ENCODE measurements at places on chromosomes 7 and 10. TPM values are rescaled to one million over a fixed set of nuclear protein-coding genes. Genes with fewer than 3 reads are reported as not detected.

- no peak for DNase-seq
Measured at GRCh38 chr10:61409157-61409556, 44.0 kb downstream of the TMEM26 start.

DNA sequence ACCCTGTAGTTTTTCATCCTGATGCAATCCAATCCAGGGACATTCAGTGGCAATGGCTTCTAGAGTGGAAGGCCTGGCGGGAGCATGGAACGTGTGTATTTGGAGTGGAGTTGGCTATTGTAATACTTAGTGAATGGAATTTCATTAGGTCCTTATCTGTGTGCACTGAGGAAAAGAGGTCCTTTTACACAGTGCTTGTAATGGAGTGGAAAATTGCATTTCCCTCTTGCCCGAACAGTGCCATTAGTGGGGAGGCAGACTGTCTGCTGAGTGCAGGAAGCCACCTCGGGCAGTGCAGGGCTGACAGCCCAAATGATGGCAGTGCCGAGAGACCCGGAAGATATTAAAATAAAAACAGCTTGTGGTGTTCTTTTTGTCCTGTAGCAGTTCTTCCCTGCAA, 786.6 kb downstream of the LRMDA start:
- no peak for DNase-seq

GRCh38 chr10:24574578-24575155, 149.0 kb downstream of the ARHGAP21 start:
- no peak for DNase-seq

- DNase-seq: no peak
Measured at GRCh38 chr10:44908936-44909630, 2.1 kb upstream of the TMEM72 start.

DNA sequence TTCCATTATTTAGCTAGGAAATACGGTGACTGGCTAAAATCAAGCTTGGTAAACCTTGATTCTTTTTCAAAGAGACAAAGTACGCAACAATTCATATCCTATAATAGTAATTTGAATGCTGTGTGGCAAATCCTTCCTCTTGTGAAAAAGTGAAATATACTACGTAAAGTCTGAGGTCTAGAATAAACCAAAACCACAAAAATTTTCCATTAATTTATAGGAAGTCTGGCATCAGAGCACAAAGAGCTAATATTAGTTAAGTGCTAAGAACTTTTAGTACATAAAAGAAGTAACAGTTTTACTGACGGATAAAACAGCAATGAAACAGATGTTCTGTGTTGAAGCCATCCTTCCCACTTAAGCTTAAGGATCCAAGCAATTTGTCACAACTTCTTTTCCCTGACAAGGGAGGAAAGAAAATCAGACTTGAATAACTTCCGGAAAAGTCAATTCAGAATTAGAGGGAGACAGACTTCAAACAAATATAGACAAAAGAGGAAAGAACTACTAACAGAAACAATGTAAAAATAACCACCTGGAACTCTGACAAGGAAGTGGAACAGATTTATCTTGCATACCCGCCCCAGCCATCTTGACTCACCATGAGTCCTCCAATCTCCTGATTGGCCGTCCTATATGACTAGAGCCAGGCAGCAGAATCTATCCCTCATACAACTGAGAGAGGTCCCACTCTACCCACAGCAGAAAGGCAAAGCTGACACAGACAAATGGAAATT, 34.6 kb downstream of the RHEB start:
- DNase-seq: no peak

DNA sequence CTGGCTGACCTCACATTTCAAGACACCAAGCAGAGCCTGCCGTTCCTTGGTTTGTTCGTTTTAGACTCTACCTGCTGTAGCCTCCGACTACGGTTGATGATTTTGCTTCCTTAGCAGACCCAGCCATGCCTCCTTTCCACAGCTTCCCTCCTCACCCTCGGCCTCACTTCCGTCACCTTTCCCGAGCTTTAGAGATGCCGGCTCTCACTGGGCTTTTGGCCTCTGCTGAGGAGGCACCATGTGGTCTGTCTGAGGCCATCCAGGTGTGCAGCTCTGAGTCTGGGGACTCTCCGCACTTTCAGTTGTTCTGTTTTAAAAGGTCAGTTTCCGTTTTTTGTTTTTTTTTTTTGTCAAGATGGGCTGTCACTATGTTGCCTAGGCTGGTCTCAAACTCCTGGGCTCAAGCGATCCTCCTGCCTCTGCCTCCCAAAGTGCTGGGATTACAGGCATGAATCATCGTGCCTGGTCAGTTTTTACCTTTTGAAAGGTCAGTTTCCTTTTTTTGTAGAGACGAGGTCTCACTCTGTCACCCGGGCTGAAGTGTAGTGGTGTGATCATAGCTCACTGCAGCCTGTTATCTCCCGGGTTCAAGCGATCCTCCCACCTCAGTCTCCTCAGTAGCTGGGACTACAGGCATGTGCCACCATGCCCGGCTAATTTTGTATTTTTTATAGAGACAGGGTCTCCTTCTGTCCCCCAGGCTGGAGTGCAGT, 11.7 kb downstream of the ORAI2 start:
- DNase-seq: no peak

DNA sequence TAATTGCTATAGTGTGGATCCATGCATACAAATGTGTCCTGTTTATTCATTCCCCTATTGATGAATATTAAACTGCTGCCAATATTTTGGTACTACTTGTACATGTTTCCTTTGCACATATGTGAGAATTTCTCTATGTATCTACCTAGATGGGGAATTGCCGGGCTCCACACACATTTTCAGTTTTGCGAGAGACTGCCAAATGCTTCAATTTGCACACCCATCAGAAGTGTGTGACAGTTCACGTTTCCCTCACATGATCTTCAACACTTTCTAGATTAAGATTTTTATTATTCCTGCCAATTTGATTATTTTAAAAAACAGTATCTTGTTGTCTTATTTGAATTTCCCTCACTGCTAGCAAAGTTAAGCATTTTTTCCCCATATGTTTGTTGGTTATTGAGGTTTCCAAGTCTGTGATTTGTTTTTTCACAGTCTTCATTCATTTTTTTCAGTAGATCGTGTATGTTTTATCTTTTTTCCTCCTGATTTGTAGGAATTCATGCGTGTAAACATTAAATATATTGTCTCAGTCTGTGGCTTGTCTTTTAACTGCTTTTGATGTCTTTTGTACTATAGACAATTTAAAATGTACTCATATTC, 2.4 kb upstream of the KLF14 start:
- DNase-seq: no peak

- DNase-seq: no peak
Measured at GRCh38 chr10:72754275-72755032, 62.5 kb downstream of the MCU start.

DNA sequence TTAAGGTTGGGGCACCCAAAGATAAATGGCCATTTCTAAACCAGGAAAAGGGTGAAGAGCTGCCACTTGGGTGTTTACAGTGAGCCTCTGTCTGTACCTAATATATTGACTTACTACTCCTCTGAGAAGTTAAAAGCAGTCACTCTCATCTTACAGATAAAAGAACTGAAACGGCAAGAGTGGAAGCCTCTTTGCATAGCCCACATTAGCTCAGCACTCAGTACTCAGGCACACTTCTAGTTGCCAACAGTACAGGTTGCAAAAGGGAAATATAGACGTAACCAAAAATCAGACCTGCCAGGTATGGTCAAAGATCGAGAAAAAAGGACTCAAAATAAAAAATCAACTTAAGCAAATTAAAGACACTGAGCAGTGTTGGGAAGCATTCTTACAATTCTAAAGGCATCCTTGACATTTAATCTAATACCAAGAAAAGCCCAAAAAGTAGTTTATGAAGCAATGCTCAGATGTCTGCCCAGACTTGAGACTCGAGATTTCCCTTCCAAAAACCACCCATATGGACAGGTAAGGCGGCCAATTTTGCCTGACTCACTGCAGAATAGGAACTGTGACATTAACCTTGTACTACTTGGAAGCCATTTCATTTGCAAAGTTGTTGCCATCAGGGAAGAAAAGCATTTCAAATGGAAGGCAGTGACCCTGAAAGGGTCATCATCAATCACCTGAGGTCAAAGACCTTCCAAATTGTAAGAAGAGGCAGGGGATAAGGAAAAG, 139.3 kb downstream of the SLC25A13 start:
- no peak for DNase-seq

- no peak for DNase-seq
Measured at GRCh38 chr7:111324776-111325175, 233.8 kb downstream of the LRRN3 start.

GRCh38 chr10:87538092-87539015, 33.7 kb downstream of the MINPP1 start:
- DNase-seq: no peak

DNA sequence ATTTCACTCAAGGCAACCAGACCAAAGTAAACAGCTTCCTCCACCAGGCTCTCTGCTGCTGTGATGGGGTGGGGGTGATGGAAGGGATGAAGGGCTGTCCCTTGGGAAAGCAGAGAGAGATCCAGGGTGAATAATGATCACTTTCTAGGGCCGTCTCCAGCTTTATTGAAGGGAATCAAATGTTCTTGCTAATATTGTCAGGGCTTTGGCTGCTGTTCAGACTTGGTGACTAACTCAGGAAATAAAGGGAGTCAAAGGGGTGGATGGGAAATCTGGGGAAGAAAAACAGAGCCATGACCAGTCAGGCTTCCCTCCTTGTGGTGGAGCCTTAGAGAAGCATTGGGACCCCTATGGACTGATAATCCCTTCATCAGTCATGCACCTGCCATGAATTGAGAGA, 196.2 kb upstream of the AGK start:
- DNase-seq: no peak

DNA sequence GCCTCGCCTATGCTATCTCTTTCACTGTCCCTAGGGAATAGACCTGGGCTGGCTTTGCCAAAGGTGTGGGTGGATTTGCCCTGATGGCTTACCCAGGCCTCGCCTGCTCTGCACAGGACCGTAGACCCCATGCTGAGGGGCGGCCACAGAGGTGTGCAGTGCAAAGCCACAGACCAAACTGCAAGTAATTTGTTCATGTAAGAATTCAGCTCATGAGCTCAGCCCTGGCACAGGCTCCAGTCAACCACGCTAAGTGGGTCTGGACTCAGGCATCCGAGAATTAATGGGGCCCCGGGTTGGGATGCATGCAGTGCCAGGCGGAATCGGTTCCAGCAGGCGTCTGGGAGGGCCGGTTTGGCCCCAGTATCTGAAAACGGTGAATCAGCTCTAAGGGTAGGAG, 445.2 kb downstream of the DNAJB6 start:
- no peak for DNase-seq

The IGF2BP3 gene
- total RNA-seq: 0.79 TPM

The CYP2E1 gene
- 2.5 TPM for total RNA-seq

The CNNM1 gene
- total RNA-seq: 0.38 TPM

The RPEL1 gene
- 0.13 TPM for total RNA-seq

The SPDYE16 gene
- 0.20 TPM for total RNA-seq

The MSMB gene
- not detected for total RNA-seq

The ATG9B gene
- total RNA-seq: 0.90 TPM

The TAS2R3 gene
- total RNA-seq: 2.7 TPM

The NUTM2E gene
- 0.24 TPM for total RNA-seq

The GHRHR gene
- total RNA-seq: not detected

The PALD1 gene
- 15.9 TPM for total RNA-seq

The COL13A1 gene
- 1.0 TPM for total RNA-seq

The KCTD7 gene
- 7.4 TPM for total RNA-seq

The SLC16A12 gene
- total RNA-seq: 0.47 TPM

The NKX2-3 gene
- total RNA-seq: 4.9 TPM

Measured in mucosa of descending colon (tissue), 3 donors.